GM04503 (cell line): ENCODE measurements at places on chromosomes 5 and 9.

GRCh38 chr9:93617273-93617672 lies 40.9 kb downstream of the PHF2 start:
- no peak for DNase-seq

DNA sequence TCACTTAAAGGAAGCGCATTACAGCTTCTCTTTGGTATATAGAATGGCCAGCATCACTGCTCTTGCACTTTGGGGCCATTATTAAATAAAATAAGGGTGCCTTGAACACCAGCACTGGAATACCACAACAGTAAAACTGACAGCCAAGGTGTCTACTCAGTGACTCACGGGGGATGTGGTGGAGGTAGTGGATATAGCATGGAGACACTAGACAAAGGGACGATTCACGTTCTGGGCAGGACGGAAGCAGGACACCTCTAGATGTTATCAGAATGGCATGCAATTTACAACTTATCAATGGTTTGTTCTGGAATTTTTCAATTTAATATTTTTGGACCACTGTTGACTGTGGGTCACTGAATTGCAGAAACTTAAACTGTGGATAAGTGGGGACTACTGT lies 32.9 kb upstream of the PDE8B start:
- no peak for DNase-seq

GRCh38 chr5:132746954-132747615 lies at the start of gene CCNI2:
CCNI2 (plus strand) TSS chr5:132747426; CDS start chr5:132747496, 70 bp downstream.
- DNase-seq = no peak

GRCh38 chr9:34550681-34551270 lies 28.0 kb upstream of the ENHO start:
- no peak for DNase-seq

- no peak for DNase-seq
Measured at GRCh38 chr5:180352116-180353047, 754 bp downstream of the GFPT2 start.

GRCh38 chr5:166982226-166982625 lies 1309.2 kb upstream of the WWC1 start:
- no peak for DNase-seq

GRCh38 chr5:149826574-149826973 lies 96.5 kb downstream of the PPARGC1B start:
- DNase-seq = no peak

GRCh38 chr9:33227008-33227398 lies 13.0 kb upstream of the SPINK4 start:
- no peak for DNase-seq

DNA sequence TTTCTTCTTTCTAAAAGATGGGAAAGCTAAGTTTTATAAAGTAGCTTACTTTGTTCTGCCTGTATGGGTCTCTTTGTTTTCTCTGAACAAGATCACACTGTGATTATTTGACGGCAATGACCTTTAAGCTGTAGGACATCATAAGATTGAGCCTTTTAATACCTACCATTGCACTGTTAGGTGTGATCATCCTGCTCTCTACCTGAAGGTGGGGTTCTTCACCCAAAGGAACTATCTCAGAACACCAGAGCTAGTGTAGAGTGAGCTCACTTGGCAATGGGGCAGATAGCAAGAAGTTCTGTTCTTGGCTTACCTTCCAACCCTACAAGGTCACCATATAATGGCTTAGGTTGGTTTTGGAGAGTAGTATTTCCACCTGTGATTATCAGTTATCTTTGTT lies 200.2 kb downstream of the SPATA31D1 start:
- DNase-seq = no peak

- no peak for DNase-seq
Measured at GRCh38 chr9:22529426-22530199, 83.0 kb downstream of the DMRTA1 start.

DNA sequence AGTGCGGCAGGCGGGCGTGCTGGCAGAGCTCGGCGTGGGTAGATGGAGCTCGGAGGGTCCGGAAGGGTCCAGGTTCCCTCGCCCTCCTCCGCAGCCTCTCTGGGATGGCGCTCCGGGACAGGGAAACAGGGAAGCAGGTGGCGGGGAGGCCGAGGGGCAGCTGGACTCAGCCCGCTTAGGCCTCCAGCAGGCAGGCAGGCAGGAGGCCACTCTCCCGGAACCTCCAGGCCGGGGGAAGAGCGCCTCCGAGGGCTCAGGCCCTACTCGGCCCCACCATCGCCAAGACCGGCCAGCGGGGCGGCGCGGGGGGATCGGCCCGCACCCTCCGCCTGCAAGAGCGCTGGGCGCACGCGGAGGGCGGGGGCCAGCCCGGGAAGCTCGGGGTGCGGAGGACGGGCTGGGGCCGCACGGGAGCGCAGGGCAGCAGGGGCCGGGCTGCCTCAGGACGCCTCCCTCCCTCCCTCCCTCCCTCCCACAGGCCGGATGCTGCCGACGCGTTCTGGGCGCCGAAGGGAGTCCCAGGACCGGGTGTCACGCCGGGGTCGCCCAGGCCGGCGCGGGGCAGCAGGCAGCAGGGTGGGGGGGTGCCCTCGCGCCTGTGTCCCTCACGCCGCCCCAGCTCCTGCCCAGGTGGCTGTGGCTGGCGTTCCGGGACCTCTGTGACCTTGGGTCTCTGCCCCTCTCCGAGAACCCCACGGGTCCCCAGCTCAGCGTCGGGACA lies 977 bp downstream of the MGAT4B start:
- no peak for DNase-seq

DNA sequence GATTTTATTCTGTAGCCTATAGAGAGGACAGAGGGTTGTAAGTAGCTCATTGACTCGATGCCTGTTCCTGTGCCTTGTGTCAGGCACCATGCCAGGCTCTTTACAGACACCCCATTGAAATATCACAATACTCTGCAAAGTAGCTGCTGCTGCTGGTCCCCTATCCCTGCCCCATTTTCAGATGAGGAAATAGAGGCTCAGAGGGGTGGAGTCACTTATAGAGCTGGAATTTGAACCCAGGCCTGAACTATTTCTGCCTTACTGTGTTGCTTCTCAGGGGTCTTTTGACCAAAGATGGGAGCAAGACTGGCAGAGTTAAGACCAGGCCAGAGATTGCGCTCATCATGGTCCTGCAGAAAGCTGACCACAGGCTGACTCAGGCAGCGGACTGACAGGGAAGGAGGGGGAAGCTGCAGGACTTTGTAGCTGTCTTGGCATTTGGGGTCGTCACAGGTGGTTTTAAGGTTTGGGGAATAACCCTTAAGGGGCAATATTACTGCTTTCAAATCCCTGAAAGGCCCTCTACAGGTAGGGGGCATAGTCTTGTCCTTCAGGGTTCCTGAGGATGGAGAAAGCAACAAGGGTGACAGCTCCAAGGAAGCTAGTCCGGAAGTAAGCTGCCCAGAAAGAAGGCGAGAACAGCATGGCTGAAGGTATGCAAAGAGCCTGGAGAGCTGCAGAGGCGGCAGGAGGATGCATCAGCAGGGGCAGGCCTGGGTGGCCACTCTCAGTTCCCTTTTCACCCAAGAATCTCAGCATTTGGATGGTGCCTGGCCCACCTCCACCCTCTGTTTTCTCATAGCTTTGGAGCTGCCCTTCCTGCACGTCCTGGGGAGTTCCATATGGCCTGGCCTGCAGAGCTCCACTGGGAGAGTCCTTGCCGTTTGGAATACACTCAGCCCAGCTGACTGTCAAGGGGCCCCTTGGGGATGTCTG lies 18.3 kb upstream of the NDST1 start:
- DNase-seq = no peak

DNA sequence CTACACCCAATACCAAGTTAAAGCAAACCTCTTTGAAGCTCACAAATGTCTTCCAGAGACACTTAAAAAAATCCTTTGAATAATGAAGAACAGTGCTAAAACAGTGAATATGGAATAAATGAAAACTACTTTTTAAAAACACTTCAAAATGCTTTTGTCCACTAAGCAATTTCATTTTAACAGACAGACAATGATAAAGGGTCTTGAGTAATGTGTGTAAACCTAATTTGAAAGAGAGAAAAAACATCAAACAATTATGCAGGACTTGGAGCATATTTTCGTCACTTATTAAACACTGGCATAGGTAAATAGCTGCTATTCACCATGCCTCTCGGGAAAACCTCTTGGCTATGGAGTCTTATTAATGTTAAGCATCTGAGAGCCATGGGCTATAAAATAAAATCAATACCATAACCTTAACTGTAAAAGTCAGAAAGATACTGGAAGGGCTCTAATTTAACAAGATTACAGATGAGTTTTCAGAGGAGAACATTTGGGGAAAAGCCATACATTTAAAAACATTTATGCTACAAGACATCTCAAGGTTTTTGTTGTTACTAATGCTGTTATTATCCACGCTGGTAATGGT lies 177.8 kb downstream of the NFIB start:
- DNase-seq = no peak

- DNase-seq = no peak
Measured at GRCh38 chr9:125839317-125839716, 92.1 kb downstream of the PBX3 start.

DNA sequence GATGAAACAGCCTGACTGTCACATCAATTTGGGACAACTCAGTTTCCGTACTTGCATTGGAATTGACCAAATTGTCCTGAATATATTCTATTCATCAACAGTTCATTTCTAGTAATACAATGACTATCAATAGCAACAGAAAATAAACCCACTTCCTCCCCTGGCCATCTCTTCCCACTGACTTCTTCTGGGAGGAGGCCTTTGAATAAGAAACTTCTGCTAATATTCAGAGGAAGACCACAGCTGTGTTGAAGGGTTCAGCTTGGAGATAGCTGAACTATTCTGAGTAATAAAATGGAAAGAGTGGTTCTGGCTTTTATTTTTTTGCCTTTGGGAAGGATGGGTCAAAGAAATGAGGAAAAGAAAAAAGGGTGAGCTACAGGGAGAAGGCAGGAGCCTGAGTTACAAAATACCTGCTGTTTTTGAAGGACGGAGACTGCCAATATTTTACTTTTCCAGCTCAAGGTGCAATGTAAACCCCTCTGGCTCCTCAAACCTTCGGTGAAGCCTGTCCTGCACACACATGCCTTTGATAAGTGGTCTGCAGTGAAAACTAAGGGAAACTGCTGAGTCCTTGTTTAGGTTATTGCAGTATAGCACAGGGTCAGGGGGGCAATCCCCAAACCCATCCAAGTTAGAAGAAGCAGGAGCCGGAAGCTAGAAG lies 29.9 kb downstream of the FYB1 start:
- DNase-seq = no peak

DNA sequence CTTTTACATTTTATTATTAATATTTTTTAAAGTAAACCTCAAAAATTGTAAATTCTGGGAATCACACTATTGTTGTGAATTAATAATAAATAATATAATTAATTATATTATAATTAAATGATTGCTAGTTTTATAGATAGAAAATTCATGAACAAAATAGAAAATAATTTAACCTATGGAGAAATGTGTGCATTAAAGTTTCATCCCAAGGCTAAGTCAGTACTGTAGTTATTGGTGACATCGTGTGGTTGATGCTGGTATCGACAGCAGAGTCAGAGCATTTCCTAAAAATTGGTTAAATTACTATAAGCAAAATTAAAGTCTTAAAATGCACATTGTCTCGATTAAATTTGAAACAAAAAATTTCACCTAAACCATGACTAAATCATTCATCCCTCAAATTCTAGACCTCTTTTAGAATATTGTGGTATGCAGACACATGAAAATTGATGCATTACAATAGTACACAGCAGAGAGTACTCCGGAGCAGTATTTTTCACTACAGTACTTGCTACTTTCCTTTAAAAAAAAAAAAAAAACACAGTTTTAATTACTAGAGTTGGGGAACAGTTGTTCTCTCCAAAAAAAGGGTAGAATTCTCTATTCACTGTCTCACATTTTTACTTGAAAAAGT lies 73.9 kb downstream of the RORB start:
- no peak for DNase-seq

GRCh38 chr5:134371834-134372340 lies 518 bp downstream of the UBE2B start:
- no peak for DNase-seq

DNA sequence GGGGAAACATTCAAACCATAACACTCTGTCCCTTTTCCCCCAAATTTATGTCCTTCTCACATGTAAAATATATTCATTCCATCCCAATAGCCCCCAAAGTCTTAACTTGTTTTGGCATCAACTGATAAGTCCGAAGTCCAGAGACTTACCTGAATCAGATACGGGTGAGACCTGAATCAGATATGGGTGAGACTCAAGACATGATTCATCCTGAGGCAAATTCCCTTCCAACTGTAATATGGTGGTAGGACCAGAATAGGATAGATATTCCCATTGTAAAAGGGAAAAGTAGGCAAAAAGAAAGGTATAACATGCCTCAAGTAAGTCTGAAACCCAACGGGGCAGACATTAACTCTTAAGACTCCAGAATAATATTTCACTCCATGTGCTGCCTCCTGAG lies 115.6 kb upstream of the CKMT2 start:
- no peak for DNase-seq
